ENCODE measurements at places on chromosomes 4 and X.

DNA sequence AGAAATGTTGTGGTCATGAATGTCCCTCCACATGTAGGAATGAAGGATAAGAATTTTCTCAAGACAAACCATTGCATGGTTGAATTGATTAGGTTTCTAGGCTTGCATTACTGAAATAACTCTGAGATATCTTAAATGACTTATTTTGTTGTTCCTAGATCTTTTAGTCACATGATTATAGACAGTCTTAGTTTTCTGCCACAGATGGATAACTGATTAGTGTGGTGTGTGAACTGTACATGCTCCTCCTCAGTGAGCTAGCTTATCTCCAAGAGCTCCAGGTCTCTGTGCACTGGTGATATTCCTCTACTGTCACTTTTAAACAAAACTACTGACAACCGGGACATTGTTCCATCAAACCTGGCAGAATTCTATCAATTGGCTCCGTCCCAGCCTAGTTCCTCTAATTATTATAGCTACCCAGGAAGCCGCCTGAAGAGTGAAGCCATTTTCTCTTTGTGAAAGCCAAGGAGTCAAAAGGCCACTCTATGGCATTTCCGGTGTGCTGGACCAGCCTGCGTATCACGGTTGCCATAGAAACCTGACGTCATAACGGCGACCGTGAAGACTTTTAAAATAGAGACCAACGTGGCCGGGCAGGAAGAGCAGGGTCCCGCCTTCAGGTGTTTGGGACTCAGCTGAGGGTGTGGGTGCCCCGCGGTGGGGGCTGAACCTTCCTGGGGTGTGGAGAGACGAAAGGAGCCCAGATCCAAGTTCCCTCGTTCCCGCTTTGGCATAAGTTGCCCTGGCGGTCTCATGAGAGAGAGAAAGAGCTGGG lies 28.1 kb downstream of the BEX3 start:
- DNase-seq: peak; percentile 65

GRCh38 chr4:94168321-94168720 lies 39.3 kb upstream of the SMARCAD1 start:
- DNase-seq: no peak

DNA sequence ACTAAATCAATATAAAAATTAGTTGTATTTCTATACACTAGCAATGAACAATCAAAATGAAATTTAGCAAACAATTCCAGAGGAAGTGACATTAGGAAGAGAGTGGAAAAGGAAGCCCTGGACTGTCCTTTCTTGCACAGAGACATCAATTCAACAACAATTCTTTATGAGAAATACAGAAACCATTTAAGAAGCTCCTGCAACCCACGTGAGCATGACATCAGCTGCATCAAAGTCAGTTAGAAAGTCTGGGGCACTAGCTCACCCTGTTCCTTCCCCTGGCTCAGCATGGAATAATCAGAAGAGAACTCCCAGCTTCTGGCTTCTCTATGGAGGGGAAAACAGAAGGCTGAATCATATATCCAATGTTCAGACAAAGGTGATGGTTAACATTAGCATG lies 48.6 kb upstream of the STARD8 start:
- DNase-seq: no peak

GRCh38 chr4:151786158-151786495 lies 25.3 kb upstream of the GATB start:
- no peak for DNase-seq

DNA sequence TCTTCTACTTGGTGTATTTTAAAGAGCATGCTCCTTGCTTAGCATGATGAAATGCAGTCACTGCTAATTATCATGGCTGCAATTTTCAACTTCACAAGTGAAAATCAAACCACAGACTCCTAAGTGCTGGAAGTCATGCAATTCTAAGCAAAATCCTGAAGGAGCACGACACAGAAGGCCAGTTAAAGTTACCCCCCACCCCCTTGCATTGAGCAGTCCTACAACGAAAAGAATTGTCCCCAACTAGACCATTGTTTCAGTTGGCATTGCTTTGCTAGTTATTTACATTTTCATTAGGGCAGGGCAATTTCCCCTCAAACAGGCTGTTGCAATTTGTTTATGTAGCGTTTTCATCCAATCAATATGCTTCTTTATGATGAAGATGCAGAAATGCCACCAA lies 321.2 kb downstream of the PCDH7 start:
- DNase-seq: no peak

GRCh38 chr4:160091631-160092030 lies 988.8 kb downstream of the RAPGEF2 start:
- DNase-seq: no peak

- DNase-seq: no peak
Observed at GRCh38 chrX:38336538-38337240, 9.4 kb upstream of the RPGR start.

DNA sequence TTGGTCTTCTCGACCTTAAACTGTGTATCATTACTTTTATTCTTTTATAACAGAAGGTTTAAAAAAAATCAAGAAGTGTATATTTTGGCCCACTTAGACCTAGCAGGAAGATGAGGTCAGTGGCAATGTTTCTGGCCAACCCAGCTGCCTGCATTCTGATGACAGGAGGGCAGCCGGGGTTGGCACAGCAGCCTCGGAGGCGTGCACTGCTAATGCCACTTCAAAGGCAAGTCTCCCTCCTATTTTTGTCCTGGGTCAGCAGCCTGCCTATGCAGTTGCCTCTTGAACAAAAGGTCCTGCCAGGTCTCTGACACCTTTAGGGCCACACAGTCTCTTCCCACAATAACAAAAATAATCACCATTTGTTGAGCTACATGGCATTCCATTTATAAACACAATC lies 89.4 kb upstream of the MYOZ2 start:
- no peak for DNase-seq

GRCh38 chrX:24005867-24006266 lies 21.1 kb downstream of the KLHL15 start:
- no peak for DNase-seq

DNA sequence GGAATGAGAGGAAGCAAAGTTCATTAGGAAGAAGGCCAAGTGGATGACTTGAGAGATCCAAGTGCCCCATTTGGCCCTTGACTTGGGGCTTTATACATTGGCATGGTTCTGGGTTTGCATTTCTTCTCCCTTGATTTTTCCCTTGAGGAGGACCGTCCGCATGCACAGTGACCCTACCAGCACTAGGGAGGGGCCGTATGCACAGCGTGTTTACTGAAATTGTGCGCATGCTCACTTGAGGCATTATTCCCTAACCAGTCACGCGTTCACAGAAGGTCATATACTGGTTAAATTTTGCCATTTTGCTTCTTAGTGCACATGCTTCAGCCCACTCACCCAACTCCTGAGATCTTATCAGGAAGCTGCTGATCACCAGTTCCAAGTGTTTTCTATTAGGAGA lies 35.1 kb downstream of the PAGE2 start:
- no peak for DNase-seq

GRCh38 chr4:14857981-14858380 lies 144.3 kb upstream of the CPEB2 start:
- no peak for DNase-seq

GRCh38 chr4:185470501-185471195 lies 885 bp downstream of the CCDC110 start:
- peak; percentile 41 for DNase-seq

DNA sequence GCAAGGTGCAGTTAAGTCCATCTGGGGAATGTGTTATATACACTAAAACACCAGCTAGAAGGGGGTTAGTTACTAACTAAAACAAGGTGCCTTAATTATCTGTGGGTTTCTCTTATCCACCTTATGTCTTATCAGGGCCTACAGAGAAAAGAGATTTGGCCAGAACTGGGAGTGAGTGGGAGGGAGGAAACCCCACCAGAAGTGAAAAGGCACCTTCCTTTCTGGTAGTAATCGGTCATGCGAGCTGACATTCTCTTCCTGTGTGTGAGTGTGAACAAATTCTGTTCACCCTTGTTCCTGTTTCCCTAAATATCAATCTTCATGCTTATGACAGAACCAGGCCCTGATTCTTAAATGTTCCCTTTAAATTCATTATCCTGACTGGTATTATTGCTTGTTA lies 43.5 kb downstream of the SRPX2 start:
- DNase-seq: no peak

- DNase-seq: no peak
Observed at GRCh38 chr4:46274717-46275116, 115.2 kb downstream of the GABRA2 start.

GRCh38 chr4:24557026-24558025 lies 27.0 kb downstream of the DHX15 start:
- DNase-seq: no peak
